ENCODE measurements at places on chromosomes 4 and X. TPM values are rescaled to one million over a fixed set of nuclear protein-coding genes. Genes with fewer than 3 reads are reported as not detected.

SFRP2 gene
- total RNA-seq, result 2.7 TPM

PCDH7 gene
- 35.2 TPM for total RNA-seq

NHSL2 gene
- total RNA-seq, result 1.7 TPM

N4BP2 gene
- 60.2 TPM for total RNA-seq

ABCE1 gene
- total RNA-seq, result 105 TPM

CDX4 gene
- not detected for total RNA-seq

HERC3 gene
- 52.9 TPM for total RNA-seq

DDIT4L gene
- total RNA-seq, result 0.25 TPM

UGT2B10 gene
- not detected for total RNA-seq

QDPR gene
- 36.4 TPM for total RNA-seq

EOLA2 gene
- total RNA-seq, result 13.5 TPM

NOCT gene
- total RNA-seq, result 10.8 TPM

SPARCL1 gene
- total RNA-seq, result 68.4 TPM

APBB2 gene
- 81.4 TPM for total RNA-seq

RTL3 gene
- not detected for total RNA-seq

NRK gene
- total RNA-seq, result 0.25 TPM

FRG2 gene
- not detected for total RNA-seq

DGKK gene
- total RNA-seq, result 0.49 TPM

UGT2A1 gene
- not detected for total RNA-seq

CRMP1 gene
- 551 TPM for total RNA-seq

CENPVL1 gene
- total RNA-seq, result 1.7 TPM

SPANXN3 gene
- not detected for total RNA-seq

HOPX gene
- total RNA-seq, result 58.0 TPM

DHX15 gene
- 160 TPM for total RNA-seq

ATP11C gene
- total RNA-seq, result 39.1 TPM

PAGE1 gene
- total RNA-seq, result 0.49 TPM

GSX2 gene
- 1.7 TPM for total RNA-seq

ATOH1 gene
- not detected for total RNA-seq

ARAP2 gene
- total RNA-seq, result 55.1 TPM

GDPD2 gene
- 3.9 TPM for total RNA-seq

RBM46 gene
- not detected for total RNA-seq

MAGEA2 gene
- not detected for total RNA-seq

STOX2 gene
- total RNA-seq, result 34.7 TPM

ODAPH gene
- not detected for total RNA-seq

GSPT2 gene
- 17.7 TPM for total RNA-seq

FRMPD4 gene
- total RNA-seq, result 32.2 TPM

CORIN gene
- 0.49 TPM for total RNA-seq

COX7B2 gene
- total RNA-seq, result not detected

TCEAL6 gene
- 5.7 TPM for total RNA-seq

PCYT1B gene
- total RNA-seq, result 21.1 TPM

TCP11X2 gene
- total RNA-seq, result not detected

Measured in temporal lobe (tissue), 4 donors.